ENCODE measurements at places on chromosomes 4 and X.

DNA sequence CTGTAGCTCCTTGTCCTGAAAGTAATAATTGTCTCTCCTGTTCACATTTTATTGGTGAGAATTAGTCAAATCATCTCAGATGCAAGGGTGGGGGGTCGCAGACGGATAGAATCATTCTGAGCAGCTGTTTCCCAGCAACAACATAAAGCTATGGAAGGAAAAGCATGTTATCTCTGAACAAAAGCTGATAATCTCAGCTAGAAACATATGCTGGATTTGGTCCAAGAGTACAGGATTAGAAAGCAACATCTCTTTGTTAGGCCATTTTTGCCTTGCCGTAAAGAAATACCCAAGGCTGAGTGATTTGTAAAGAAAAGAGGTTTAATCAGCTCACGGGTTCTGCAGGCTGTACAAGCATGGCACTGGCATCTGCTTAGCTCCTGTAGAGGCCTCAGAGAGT is 472.8 kb upstream of the BOD1L1 start:
- no peak for DNase-seq
- no peaks in the 10 kb centered on the region for H3K36me3 ChIP-seq
- H3K4me1 ChIP-seq: no peaks in the 10 kb centered on the region
- no peak overlapping the region for H3K4me3 ChIP-seq
- H3K27me3 ChIP-seq: no peaks in the 10 kb centered on the region
- H3K27ac ChIP-seq: no peak overlapping the region

DNA sequence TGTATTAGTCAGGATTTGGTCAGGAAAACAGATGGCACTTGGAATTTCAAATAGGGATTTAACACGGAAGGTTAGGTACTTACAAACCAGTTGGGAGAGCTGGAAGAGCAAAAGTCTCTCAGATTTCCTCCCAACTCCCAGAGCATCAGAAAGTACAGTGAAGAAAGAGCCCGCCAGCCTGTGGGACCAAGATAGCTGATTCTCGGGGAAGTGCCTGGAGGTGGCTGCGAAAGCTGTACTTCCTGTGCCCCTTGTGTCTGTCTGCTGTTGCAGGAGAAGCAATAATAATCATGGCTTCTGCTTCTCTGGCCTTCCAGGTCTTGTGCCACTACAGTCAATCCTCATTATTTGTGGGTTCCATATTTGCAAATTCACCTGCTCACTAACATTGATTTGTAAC is 221.0 kb upstream of the BCOR start:
- no peaks in the 10 kb centered on the region for H3K27me3 ChIP-seq
- no peaks in the 10 kb centered on the region for H3K36me3 ChIP-seq
- no peak overlapping the region for H3K4me3 ChIP-seq
- DNase-seq: no peak
- no peak overlapping the region for H3K27ac ChIP-seq

- H3K27me3 ChIP-seq: no peaks in the 10 kb centered on the region
- H3K4me1 ChIP-seq: peaks cover 6% of the 10 kb centered on the region
- H3K4me3 ChIP-seq: no peak overlapping the region
- H3K27ac ChIP-seq: no peak overlapping the region
These were observed 284.4 kb downstream of the AFF2 start for GRCh38 chrX:148784856-148785255.

- H3K27me3 ChIP-seq: no peaks in the 10 kb centered on the region
- no peak overlapping the region for H3K27ac ChIP-seq
- H3K4me1 ChIP-seq: no peaks in the 10 kb centered on the region
- no peak for DNase-seq
- H3K36me3 ChIP-seq: peaks cover 13% of the 10 kb centered on the region
- H3K4me3 ChIP-seq: no peak overlapping the region
These were observed 10.9 kb downstream of the MCTS1 start for GRCh38 chrX:120614816-120615215.

- no peak for DNase-seq
- H3K4me1 ChIP-seq: peaks cover 12% of the 10 kb centered on the region
- peak overlapping the region; percentile 83 for H3K27ac ChIP-seq
- peak overlapping the region; percentile 98 for H3K4me3 ChIP-seq
- H3K36me3 ChIP-seq: peaks cover 34% of the 10 kb centered on the region
These were observed 650.2 kb upstream of the DIPK2B start for GRCh38 chrX:45850775-45851433.

GRCh38 chr4:153241970-153242838 is 38.0 kb downstream of the TRIM2 start:
- H3K27ac ChIP-seq: no peak overlapping the region
- H3K4me3 ChIP-seq: no peak overlapping the region
- peaks cover 2% of the 10 kb centered on the region for H3K4me1 ChIP-seq
- no peak for DNase-seq
- H3K36me3 ChIP-seq: no peaks in the 10 kb centered on the region

DNA sequence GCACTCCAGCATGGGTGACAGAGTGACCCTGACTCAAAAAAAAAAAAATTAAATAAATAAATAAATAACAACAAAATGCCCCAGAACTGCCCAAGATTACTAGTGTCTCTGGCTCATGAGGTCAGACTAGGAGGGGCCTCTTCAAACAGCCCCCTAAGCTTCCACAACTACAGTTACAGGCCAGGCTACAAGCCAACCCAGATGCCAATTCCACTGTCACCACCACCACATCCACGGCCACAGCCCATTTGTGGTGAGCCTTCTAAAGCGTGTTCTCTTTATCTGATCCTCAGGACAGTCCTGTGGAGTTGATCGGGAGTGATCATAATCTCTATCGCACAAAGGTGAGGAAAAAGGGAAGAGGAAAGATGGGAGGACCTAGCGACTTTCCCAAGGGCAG is 36.6 kb downstream of the IGFBP7 start:
- no peaks in the 10 kb centered on the region for H3K36me3 ChIP-seq
- no peak overlapping the region for H3K27ac ChIP-seq
- no peak for DNase-seq
- no peak overlapping the region for H3K4me3 ChIP-seq
- no peaks in the 10 kb centered on the region for H3K27me3 ChIP-seq
- no peaks in the 10 kb centered on the region for H3K4me1 ChIP-seq

DNA sequence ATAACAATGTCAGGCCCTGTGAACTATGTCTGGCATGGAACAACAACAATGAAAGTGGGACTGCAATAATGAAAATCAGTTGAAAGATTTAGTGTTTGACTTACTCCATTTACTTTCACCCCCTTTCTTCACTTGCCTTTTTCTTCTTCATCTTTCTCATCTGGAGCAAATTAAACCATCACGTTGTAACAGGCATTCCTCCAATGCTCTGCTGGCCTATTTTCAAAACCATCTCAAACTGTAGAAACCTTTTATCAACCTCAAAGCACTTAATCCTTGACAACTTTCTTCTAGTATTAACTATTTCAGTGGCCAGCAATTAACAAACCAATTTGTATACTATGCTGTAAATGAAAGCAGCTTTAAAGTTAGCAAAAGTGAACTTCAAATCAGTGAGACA is 8.3 kb downstream of the KLHL13 start:
- no peaks in the 10 kb centered on the region for H3K27me3 ChIP-seq
- H3K4me1 ChIP-seq: no peaks in the 10 kb centered on the region
- H3K4me3 ChIP-seq: no peak overlapping the region

DNA sequence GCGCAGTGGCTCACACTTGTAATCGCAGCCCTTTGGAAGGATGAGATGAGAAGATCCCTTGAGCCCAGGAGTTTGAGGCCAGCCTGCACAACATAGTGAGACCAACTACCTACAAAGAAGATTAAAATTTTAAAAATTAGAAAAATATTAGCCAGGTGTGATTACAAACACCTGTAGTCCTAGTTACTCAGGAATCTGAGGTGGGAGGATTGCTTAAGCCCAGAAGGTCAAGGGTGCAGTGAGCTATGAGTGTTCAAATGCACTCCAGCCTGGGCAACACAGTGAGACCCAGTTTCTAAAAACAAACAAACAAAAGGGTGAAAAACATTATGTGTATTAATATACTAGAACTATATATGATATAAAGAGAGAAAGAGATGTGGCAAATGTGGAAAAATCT is 36.8 kb upstream of the NKX6-1 start:
- no peak overlapping the region for H3K27ac ChIP-seq
- no peak for DNase-seq
- no peaks in the 10 kb centered on the region for H3K36me3 ChIP-seq

DNA sequence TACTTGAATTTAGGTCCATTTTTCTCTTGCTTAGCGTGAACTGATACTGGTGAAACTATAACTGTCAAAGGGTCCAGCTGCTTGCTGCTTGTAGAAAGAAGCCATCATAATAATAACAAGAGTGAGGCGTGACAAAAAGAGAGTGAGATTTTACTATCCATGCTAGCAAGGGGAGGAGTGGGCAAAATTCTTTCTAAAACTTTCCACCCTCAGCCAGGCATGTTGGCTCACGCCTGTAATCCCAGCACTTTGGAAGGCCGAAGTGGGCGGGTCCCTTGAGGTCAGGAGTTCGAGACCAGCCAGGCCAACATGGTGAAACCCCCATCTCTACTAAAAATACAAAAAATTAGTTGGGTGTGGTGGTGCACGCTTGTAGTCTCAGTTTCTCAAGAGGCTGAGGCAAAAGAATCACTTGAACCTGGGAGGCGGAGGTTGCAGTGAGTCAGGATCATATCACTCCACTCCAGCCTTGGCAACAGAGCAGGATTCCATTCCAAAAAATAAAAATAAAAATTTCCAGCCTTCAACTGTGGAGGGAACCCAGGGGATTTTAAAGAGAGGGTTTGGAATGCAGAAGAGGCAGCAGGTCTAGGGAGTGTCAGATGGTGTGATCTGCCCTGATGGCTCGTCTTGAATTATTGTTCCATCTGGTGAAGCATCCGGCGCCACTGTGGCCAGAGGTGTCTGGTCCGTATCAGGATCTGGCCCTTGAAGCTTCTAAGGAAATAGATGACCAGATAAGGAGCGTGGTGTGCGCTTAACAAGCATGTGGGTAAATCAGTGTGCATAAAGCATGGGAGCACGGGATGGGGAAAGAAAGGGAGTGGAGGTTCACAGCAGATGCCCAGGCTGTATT is 51.8 kb downstream of the LRP2BP start:
- no peaks in the 10 kb centered on the region for H3K27me3 ChIP-seq
- H3K4me1 ChIP-seq: no peaks in the 10 kb centered on the region
- H3K27ac ChIP-seq: no peak overlapping the region
- H3K36me3 ChIP-seq: peaks cover 2% of the 10 kb centered on the region
- no peak overlapping the region for H3K4me3 ChIP-seq

DNA sequence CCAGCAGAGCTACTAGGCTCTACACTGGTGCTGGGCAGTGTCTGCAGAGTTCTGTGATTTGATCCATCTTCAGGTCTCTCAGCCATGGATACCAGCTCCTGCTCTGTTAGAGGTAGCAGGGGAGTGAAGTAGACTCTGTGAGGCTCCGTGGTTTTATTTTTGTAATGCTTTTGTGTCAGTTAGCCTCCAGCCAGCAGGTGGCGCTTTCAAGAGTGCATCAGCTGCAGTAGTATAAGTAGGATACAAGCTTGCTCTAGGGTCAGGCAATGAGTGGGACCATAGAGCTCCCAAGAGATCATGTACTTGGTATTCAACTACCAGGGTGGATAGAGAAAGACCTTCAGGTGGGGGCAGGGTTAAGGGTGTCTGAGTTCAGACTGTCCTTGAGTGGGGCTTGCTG is 362.5 kb upstream of the TRAM1L1 start:
- no peak overlapping the region for H3K4me3 ChIP-seq
- no peak overlapping the region for H3K27ac ChIP-seq
- no peaks in the 10 kb centered on the region for H3K36me3 ChIP-seq
- DNase-seq: peak; percentile 67
